CD4-positive, alpha-beta T cell (primary cell): ENCODE measurements at places on chromosomes 12 and 14.

DNA sequence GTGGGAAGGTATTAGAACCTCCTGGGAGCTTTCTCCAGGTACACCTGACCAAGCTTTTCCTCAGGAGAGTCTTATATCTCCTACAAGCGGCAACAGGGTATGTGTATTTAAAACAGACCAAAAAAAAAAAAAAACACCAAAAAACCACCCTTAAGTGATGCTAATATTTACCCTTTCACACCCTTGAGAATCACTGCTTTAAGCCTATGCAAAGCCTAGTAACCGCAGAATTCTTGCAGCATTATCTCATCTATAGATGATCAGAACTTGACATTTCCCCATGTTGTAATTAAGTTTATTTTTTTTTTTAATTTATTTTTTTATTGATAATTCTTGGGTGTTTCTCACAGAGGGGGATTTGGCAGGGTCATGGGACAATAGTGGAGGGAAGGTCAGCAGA, 19.3 kb downstream of the ZNF641 start:
- DNase-seq = no peak

- peak; percentile 72 for DNase-seq
Observed at GRCh38 chr12:6914246-6914946, at the start of gene ENO2. Gene ENO2, plus strand, starts transcription at chr12:6914580. Its CDS starts 1,253 bp downstream, at chr12:6915833.

GRCh38 chr14:76984787-76985375, 43.6 kb downstream of the IRF2BPL start:
- DNase-seq = no peak

- no peak for DNase-seq
Observed at GRCh38 chr12:3315201-3315661, 175.8 kb upstream of the PRMT8 start.

DNA sequence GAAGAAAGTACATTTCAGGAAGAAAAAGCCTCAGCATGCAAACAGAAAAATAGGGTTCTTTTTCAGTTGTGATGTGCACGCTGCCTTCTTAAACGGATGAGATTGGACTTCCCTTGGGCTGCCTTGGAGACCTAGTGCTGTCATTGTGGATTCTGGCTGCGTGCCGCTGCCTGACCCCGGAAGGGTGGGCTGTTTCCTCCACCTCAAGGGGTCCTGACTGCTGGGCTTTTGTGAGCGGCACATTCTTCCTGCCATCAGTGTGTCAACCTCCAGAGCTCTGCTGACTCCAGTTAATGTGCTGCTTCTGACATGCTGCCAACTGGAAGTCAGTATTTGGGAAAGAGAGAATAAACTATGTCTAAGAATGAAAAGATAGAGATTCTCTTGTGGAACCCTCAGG, 25.1 kb downstream of the CCNK start:
- DNase-seq = no peak

GRCh38 chr14:32039401-32040030, 37.6 kb upstream of the ARHGAP5 start:
- no peak for DNase-seq

DNA sequence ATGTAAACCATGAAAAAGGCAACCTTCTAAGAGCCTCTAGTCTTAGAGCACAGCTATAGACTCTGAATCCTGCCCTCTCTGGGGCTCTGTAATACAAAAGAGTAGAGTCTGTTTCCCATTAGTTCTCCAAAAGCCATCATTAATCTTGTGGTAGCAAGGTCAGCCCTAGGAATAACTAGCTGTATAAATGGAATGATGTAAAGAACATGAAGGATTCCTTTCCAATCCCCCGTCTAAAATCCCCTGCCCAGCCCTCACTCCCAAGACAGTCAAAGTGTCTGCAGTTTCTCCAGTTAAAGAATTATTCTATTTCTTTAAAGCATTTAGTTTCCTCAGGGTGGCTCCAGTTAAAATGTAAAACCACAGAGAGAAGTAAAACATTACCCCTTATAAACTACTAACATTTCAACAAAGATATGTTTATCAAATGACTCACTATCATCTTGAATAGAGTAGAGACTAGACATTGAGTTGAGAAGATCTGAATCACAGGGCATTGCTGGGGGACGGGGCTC, 104.2 kb downstream of the ST8SIA1 start:
- DNase-seq = no peak

GRCh38 chr14:70663707-70664179, 22.0 kb downstream of the TTC9 start:
- DNase-seq = no peak

DNA sequence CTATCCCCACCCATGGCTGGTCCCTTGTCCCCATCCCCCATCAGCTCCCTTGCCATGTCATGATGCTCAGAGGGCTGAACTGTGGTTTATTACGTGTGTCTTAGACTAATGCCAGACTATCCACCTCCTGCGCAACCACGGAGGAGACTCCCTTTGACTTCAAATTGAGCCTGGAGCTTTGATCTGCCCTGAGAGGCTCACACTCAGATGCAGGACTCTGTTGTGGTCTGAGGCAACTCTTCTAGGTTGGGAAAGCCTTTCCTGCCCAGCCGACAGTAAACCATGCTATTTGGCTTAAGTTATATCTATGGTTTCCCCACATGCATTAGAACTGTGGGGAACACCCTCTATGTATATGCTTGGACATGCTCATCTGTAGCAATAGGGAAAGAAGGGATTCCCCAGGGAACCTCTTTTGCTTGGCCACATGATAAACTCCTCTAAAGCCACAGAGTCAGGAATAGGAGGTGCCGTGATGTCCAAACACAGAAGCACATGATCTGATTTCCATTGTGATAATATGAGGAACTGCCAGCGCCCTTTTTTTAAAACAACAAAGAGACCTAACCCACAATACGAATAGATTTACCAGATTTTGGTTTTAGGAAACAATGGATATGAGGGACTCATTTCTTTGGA, 11.1 kb upstream of the LGALS3 start:
- no peak for DNase-seq

DNA sequence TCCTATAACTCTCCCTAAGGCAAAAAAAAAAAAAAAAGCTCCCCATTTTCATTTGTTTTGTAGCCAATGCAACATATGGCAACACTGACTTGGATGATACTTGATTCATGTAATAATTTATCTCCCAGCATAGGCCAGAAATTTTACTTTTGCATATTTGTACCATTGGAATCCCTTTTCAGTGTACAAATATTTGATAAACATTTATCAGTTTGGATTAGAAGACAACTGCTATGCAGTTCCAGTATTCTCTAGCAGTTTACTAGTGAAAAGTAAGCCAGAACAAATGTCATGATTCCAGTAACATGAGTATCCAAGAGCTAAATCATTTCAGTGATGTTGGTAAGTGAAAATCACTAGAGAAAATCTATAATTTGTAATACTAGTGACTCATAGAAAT, 392.3 kb downstream of the CCER1 start:
- no peak for DNase-seq

- DNase-seq = no peak
Observed at GRCh38 chr12:128318946-128319345, 52.0 kb downstream of the TMEM132C start.

DNA sequence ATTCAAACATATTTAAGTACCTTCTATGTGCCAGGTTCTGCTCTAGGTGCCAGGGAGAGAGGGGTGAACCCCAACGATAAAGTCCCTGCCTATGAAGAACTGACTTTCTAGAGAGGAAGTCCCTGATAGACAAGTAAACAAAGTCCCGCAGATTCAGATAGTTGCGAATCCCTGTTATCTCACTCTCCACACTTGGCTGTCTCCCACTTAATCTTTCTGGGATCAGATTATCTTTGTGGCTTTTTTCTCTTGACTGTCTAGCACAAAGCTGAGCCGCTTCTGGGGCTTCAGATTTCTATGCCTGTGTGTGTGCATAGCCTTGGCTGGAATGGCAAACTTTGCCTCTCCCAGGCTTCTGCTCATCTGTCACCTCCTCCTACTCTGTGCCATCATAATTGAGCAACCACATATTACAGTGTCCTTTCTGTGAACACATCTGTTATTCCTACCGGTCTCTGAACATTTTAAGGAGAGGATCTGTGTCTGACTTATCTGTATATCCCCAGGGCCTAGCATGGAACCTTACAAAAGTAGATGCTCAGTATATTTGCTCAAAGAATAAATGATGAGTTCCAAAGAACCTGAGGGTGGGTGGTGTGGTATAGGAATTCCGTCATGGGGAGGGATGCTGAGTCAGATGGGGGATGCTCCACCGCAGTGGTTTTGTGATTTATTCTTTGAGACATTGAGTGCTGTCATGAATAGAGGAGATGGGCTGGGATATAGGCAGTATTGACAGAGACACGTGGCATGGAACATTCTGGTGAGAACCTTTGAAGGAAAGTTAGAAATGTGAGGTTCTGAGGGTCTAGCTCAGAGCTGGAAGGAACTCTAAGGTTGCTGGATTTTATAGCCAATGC, 28.5 kb downstream of the RGS6 start:
- DNase-seq = no peak

GRCh38 chr14:23430723-23431085, 4.8 kb downstream of the MYH7 start:
- DNase-seq = no peak

GRCh38 chr12:3432868-3433267, 58.1 kb upstream of the PRMT8 start:
- DNase-seq = no peak
